NCI-H2081 (cell line): ENCODE measurements at places on chromosomes 1 and 21.

GRCh38 chr1:177907000-177907399 is 62.9 kb downstream of the SEC16B start:
- no peak for DNase-seq

- DNase-seq = no peak
Observed at GRCh38 chr1:74396462-74396861, 115.9 kb downstream of the LRRC53 start.

GRCh38 chr1:164602480-164603093 is 43.6 kb downstream of the PBX1 start:
- peak; percentile 31 for DNase-seq

- no peak for DNase-seq
Observed at GRCh38 chr1:1080122-1080757, 6.1 kb upstream of the RNF223 start.

GRCh38 chr1:229412056-229412455 is 21.8 kb downstream of the ACTA1 start:
- DNase-seq = peak; percentile 25

DNA sequence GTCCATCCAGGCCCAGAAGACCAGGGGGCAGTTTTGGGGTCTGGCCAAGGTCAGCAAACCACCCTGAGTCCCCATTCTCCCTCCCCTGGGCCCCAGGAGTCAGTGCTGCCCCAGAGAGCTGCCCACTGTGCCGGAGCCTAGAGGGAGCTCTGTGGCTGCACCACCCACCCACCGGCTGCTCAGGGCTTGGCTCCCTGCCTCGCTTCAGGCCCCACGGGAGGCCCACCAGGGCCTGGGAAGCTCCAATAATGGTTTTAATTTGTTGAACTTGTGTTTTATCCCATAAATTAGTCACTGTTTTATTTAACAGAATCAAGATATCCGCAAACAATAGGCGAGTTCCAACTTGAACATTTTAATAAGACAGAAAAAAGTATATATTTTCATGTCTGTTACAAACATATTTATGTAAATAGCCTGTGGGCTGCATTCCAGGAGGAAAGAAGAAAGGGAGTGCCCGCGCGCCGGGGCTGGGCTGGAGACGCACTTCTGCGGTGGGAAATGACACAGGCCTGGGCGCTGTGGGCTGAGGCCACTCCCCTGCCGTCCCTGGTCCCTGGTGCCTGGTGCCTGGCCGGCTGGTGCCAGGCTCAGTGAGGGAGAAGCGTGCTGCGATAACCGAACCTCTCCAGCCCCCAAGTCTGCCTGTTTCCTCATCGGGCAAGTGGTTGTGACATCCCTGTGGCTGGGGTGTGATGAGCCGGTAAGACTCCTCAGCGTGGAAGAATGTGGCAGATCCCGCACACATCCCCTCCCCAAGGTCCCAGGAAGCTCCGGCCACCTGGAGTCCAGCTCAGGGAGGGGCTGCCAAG is 160.5 kb downstream of the PEX14 start:
- peak; percentile 75 for DNase-seq

DNA sequence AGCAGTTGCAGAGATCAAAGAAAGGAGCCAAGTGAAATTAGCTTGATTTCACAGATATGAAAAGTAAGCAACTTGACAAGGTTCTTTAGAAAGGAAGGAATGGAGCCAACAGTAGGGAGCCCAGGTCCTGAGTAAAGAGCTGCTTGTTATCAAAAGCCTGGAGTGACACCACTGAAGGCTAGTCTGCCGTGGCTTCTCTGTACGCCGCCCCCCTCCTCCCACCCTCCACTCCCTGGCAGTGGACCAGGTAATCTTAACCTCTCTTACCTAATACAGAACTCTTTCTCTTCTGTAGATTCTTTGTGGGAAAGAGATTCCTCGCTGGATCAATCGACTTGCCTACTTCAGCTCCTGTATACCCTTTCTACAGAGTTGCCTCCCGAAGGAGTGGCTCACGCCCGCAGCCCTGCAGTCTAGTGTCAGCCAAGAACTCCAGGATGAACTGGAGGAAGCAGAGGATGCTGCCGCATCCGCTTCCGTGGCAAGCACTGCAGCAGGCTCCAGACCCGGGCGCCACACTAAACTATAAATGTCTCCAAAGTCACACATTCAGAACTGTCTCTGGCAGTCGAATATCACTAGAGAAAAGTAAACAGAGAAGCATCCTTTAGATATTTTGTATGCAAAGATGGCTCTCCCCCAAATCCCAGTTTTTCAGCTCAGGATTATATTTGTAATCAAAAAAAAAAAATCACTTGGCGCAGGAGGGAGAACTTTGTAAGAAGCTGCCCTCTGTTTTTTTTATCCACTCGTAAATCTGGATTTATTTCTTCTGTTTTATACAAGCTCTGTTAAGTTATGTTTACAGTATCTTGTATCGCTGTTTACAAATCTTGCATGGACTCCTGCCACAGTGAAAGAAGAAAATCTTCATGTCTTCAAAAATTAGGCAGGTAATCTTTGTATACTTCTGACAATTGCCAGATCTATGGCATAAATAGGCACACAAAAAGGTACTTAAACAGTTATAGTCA is 52.6 kb downstream of the DESI2 start:
- no peak for DNase-seq

DNA sequence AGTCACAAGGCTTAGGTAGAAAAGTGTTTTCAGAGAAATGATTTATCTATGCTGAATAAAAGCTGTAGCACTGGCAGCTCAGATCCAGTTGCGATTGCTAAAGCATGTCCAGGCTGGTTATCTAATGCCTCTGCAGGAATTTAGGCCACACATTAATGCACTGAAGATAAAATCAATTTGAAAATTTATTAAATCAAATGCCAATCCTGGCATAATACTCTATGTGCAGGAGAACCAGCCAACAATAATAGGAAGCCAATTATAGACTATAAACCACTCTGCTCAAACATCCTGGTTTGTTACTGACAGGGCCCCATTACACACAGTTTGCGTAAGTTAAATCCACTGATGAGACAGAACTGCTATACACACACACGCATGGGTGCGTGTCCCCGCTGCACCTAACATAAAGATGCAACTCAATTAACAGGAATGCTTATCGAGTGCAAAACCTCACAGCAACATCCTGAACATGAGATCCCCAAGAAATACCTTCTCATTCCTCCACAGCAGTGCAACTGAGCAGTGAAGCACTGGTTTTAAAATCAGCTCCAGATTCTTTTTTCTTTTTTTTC is 40.6 kb downstream of the PTP4A2 start:
- DNase-seq = peak; percentile 52

DNA sequence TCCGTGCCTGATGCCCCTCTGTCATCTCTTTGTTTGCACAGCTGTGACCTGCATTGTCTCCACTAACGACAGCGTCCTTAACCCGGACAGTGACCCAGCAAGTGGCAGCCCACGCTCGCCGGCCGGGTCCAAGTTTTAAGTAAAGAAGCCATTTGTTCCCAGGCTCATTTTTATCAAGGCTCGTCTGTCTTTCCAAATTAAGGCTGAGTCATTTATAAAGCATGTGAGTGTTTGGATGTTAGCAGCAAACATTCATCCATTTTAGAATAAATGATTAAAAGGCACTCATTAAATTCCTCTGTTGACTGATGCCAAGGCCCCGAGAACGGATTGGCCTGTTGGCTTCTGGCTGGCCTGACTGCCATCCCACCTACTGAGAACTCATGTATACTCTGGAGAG is 514.5 kb downstream of the NPHP4 start:
- no peak for DNase-seq

- DNase-seq = no peak
Observed at GRCh38 chr1:167562702-167563101, 9.1 kb upstream of the CREG1 start.

GRCh38 chr1:91550961-91551360 is 50.3 kb downstream of the CDC7 start:
- no peak for DNase-seq

GRCh38 chr1:117014209-117014608 is 12.6 kb downstream of the CD101 start:
- DNase-seq = no peak

GRCh38 chr21:44718571-44718970 is 7.2 kb upstream of the TSPEAR start:
- DNase-seq = no peak

DNA sequence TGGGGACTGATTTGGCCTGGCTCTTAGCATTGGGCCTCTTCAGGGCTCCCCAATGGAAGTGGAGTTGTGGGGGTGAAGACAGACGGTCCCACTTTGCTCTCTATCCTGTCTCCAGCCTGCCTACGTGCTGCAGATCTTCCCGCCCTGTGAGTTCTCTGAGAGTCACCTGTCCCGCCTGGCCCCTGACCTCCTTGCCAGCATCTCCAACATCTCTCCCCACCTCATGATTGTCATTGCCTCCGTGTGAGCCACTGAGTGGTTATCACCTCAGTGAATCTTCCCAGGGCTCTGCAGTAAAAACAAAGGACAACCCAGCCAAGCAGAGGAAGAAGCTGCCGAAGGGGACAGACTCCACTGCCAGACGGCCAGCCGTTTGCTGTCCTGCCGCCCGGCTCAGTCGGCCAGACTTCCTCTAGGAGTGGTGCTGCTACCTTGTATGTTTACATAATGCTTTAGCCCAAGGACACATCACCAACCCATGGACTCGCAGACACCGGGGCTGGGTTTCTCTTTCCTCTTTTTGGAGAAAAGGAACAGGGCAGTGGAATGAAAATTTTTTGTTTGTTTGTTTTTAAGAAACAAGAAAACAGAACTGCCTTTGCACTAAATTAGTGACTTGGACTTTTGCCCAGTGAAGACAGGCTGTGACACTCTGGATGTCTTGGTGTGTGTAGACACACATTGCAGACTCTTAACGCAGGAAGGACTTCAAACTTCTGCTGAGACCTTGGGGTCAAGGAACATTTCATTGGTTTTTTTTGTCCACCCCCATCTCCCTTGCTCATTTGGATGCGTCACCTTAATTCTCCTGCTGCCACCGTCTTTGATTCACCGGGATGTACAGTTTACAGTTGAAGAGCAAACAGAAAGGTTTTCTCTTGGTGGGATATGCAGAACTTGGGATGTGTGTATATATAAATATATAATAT is 36.5 kb downstream of the ZBTB17 start:
- DNase-seq = no peak

GRCh38 chr1:220339581-220339980 is 67.3 kb upstream of the RAB3GAP2 start:
- no peak for DNase-seq

GRCh38 chr1:234943836-234944402 is 184.7 kb downstream of the TOMM20 start:
- DNase-seq = no peak

GRCh38 chr1:39196244-39197215 is 8.0 kb upstream of the MACF1 start:
- no peak for DNase-seq

GRCh38 chr1:10692401-10693021 is 103.9 kb downstream of the CASZ1 start:
- DNase-seq = no peak

DNA sequence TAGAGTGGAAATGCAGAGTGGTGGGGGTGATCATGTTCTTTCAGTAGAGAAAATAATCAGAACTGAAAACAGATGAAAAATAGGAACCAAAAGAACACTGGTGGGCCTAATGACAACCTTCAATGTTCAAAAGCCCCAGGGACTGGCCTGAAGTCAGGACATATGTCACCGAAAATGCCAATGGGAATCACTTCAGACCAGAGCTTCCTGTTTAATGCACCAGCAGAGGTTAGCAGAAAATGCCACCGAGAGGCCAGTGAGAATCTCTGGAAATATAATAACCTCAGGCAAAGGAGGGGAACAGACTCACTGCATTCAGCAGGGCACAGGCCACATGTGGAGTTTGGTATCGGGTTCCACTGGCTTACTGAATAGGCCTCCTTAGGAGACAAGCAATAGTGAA is 15.9 kb upstream of the CD58 start:
- DNase-seq = no peak

GRCh38 chr1:67110352-67110751 is 24.4 kb downstream of the C1orf141 start:
- DNase-seq = no peak

DNA sequence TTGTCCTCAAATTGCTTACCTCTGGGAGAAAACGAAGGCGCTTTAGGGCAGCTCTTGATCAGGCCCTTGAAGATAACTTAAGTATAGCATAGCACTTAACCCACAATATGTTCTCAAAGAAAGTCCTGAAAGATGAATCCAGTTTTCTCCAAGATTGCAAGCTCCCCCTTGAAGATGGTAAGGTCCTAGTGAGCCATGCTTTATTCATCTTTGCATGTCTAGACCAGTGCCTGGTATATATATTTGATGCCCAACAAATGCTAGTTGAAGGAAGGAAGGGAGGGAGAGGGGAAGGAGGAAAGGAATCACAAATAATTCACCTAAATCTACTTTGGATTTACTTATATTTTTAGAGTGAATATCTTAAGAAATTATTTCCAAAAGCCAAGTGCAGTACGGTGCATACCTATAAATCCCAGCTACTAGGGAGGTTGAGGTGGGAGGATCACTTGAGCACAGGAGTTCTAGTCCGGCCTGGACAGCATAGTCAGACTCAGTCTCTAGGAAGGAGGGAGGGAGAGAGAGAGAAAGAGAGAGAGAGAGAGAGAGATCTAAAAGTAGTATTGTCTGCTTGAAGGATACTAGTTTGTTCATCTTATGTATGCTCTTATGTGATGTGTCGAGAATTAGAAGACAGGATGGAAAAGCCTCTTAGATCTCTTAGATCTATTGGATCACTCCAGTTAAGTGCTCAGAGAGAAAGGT is 25.0 kb downstream of the PBX1 start:
- no peak for DNase-seq

- peak; percentile 45 for DNase-seq
Observed at GRCh38 chr1:33349081-33349759, 28.3 kb upstream of the A3GALT2 start.

DNA sequence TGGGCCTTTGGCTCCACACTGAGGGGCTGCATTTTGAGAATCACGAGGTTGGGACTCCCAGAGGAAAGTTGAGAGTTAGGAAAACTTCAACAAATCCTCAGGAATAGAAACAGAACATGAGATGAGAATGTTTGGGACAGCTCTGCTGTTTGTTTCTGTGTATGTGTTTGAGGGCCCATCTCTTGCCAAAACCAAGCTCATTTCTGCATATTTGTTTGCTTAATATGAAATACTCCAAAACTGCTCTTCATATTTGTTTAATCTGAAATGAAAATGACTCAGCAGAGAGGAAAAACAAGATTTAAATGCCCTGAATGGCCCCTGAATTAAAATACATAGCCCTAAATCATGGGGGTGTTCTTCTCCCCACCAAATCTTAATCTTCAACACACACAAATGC is 78.1 kb downstream of the DDR2 start:
- DNase-seq = no peak

- DNase-seq = no peak
Observed at GRCh38 chr1:21289700-21290545, at the start of gene ECE1. TSS of gene ECE1 (minus strand) at chr1:21290463. CDS start at chr1:21290414, 49 bp downstream.

- DNase-seq = no peak
Observed at GRCh38 chr1:119367432-119368124, 1.0 kb upstream of the HAO2 start.

DNA sequence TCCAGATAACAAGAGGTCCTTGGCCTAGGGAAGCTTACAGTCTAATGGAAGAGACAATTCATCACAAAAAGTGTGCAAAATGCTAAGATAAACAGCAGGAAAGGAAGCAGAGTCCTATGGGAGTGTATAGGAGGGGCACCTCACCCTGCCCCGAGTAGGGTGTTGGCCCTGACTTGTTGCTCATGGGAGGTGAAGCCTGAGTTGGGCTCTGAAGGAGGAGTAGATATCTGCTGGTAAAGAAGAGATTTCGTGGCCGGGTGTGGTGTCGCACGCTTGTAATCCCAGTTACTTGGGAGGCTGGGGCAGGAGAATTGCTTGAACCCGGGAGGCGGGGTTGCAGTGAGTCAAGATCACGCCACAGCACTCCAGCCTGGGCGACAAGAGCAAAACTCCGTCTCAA is 18.6 kb upstream of the GPR37L1 start:
- DNase-seq = no peak

- no peak for DNase-seq
Observed at GRCh38 chr21:24204641-24205040, 1402.6 kb downstream of the MRPL39 start.
